ENCODE measurements at places on chromosomes 13 and 19.

GRCh38 chr13:31945202-31945961, 86.2 kb upstream of the FRY start:
- no peak for DNase-seq

GRCh38 chr13:112143046-112143752, 76.2 kb downstream of the SOX1 start:
- DNase-seq, result no peak

GRCh38 chr13:69872321-69873047, 235.1 kb upstream of the ATXN8OS start:
- no peak for DNase-seq

DNA sequence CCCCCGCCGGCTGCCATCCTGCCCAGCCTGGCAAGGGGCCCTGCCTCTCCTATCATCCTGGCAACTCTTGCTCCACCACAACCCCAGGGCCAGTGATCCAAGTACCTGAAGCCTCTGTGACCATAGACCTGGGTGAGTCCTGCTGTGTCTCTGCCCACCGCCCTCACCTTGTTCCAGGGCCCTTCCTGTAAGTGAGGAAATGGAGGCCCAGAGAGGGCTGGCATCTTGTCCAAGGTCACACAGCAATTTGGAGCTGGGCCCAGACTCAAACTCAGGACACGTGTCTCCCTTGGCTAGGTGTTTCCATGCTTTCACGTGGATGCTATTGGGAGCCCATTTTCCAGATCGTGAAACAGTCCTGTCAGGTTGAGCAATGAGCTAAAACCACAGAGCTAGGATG, 3.7 kb downstream of the CREB3L3 start:
- DNase-seq, result no peak

DNA sequence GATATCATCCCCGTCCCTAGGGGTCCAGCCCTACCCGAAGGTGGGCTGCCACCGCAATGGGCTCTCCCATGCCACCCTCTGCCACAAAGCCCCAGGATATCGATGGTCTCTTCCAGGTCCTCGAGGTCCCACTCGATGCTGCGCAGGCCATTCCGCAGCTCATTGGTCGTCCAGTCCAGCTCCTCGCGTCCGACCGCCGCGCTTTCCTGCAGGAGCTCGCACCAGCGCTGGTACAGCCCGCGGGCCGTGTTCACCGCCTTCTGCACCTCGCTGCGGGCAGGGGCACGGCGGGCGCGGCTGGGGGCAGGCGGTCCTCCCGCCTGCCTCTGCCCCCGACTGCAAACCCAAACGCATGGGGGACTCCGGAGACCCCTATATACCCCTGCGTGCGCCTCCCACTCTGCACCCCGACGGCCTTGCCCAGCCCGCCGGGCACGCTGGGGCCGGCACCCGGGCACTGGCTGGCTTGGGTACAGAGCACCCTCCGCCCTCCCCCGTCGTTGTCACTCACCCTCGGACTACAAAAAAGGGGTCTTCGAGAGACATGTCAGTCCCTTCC, 468 bp downstream of the STX10 start:
- DNase-seq, result no peak

- DNase-seq, result no peak
Observed at GRCh38 chr19:46489445-46490272, 6.0 kb downstream of the PNMA8B start.

DNA sequence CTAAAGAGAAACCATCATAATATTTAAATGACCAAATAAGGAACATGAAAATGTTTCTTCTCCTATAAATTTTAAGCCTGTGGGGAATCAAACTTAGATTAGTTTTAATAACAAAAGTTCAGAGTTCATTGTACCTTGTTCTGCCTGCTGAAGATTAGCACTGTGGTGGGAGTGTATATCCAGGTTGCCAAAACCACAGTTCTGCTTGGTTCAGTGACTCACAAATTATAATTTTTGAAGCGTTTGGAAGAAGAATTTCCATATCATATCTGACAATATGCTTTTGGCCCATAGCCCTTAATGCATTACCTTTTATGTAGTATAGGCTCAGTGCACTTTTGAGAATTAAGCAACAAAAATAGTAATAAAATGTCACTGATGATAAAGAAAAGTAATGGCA, 545.2 kb downstream of the GPC6 start:
- no peak for DNase-seq

DNA sequence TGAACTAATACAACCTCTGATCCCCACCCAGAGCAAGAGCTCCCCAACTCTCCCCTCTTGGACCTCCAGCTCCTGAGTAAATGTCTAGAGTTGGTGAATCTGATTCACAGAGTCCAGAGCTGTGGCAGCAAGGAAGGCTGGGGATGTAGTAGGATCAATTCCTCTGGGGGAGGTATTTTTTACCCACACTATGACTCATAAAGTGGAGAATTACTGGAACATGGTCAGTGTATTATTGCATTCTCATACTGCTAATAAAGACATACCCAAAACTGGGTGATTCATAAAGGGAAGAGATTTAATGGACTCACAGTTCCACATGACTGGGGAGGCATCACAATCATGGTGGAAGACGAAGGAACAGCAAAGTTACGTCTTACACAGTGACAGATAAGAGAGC, 496.7 kb downstream of the EFNB2 start:
- no peak for DNase-seq

GRCh38 chr13:75415694-75416093, 66.3 kb downstream of the TBC1D4 start:
- no peak for DNase-seq

GRCh38 chr13:99191900-99192399, 8.7 kb upstream of the UBAC2 start:
- DNase-seq, result no peak

DNA sequence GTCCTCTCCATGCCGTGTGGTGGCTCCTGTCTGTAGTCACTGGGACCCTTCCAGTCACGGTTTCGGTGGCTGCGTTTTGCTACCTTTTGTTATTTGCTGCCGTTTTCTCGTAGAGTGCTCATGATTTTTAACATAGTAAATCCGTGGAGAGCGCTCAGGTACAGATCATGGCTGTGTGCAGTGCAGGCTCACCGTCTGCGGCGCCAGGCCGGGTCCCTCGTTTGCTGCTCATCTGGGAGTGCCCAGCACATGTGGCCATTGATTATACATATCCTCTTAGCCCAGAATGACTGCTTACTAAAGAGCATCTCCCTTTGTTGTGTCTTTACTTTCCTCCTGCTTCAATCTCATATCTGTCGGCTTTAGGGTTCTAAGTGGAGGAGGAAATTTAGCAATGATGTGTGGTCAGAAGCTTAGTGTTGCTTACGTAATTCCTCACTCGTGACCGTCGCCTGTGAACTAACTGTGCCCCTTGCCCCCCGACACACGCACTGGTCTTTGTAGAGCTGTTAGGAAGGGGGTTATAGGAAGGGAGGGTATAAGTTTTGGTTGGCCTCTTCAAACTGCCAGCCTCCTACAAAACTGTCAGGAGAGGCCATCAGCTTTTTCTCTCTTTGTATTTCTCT, 31.8 kb downstream of the TFDP1 start:
- no peak for DNase-seq

GRCh38 chr13:90293793-90294361, 1053.6 kb upstream of the MIR17HG start:
- DNase-seq, result no peak

GRCh38 chr13:91648012-91648411, 249.6 kb downstream of the GPC5 start:
- no peak for DNase-seq

GRCh38 chr13:102289606-102290005, 112.2 kb downstream of the FGF14 start:
- no peak for DNase-seq

GRCh38 chr13:109476001-109476400, 310.4 kb downstream of the IRS2 start:
- DNase-seq, result no peak

DNA sequence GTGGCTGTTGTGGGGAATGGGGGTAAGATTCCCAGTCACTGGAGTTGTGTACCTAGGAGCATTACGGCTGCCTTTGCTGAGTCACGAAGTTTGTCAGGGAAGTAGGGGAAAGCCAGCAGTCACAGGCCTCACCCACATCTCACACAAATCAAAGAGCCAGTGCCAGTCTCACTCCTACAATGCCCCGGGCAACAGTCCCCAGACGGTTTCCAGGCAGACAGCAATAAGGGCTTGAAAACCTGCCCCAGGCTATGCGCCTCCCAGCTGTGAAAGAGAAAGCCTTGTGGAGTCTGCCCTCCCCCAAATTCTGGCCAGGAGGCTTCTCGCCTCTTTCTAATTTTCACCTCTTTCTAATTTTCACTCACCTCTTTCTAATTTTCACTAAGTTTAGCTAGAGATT, 142.3 kb upstream of the EDNRB start:
- no peak for DNase-seq

DNA sequence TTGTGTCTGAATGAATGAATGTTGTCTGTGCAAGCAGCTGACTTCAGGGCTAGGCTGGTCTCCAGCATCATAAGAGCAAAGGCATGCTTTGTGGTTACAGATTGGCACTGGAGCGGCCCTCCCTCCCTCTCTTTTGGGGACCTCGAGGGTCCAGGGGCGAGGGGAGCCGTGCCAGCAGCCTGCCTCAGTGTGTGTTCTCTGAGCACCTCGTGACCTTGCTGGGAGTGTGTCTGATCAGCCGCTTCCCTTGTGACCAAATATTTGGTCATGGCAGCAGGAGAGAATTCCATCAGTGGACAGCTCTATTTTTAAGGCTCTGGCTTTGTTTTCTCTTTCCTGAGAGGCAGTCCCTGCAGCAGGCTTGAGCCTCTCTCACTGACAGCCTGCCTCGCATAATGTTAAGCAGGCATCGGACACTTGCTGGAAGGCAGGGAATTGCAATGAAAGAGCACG, 329.7 kb downstream of the UQCRFS1 start:
- no peak for DNase-seq

DNA sequence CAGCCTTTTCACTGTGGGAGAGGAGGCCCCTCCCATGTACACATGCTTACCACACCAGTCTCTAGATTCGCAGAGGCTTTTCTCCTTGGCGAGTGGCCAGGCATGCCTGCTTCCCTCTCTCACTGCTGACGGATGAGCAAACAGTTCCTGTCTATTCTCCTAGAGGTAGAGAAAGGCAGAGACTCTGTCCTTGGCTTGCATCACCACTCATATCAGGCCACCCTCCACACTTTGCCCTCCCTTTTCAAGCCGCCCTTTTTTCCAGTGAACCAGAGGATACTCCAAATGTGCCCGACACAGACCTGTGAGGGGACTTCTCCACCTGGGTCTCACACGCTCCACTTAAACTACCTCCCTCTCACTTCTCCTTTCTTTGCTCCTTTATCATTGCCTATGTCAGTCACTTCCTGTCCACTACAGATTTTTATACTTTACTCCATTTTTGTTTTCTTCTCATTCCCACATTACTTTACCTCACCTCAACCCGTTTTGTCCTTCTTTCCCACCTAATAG, 284.6 kb downstream of the DNAJC15 start:
- peak; percentile 16 for DNase-seq

DNA sequence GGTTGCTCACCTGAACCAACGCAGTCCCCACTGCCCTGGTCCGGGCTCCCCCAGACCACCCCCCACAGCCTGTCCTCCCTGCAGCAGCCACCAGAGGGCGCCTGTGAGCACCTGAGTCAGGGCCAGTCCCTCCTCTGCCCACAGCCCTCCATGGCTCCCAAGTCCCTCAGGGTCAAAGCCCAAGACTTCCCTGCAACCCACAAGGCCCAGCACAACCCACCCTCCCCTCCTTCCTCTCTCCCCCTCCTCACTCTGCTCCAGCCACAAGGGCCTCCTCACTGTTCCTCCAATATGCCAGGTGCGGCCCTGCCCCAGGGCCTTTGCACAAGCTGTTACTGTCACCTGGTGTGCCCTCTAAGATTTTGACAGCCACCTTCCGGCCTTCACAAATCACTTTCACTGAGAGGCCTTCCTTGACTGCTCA, 10.9 kb downstream of the GNA15 start:
- no peak for DNase-seq

DNA sequence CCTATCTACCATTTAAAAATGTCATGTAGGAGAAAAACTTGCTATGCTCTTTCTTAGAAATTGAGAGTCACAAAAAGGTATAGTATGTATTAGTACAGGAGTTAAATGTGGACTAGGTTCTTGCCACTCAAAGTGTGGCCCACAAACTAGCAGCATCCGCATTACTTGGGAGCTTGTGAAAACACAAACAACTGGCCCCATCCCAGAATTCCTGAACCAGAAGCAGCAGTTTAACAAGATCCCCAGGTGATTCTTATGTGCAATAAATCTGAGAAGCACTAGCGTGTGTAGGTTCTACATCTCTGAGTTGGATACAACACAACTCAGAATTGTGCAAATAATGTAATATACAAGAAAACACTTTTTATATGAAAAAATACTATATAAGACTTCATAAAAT, 325.9 kb downstream of the DCT start:
- DNase-seq, result no peak

DNA sequence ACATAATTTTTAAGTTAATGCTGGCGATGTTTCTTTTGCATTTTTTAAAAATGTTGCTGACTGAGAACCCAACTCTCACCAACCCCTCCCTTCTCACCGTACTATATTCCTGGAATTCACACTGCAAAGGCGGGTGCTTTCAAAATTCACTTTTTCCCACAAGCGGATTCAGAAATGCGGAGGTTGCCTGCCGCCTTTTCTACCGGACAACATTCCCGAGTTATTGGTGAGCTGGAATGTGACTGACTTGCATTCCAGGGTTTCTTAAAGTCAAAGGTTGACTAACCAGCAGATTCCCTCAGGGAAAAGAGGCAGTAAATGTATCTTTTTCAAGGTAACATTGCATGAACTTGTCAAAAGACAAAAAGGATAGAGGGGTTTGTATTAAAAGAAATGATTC, 113.3 kb downstream of the RAB20 start:
- no peak for DNase-seq

GRCh38 chr13:92821324-92821723, 405.3 kb upstream of the GPC6 start:
- DNase-seq, result no peak

DNA sequence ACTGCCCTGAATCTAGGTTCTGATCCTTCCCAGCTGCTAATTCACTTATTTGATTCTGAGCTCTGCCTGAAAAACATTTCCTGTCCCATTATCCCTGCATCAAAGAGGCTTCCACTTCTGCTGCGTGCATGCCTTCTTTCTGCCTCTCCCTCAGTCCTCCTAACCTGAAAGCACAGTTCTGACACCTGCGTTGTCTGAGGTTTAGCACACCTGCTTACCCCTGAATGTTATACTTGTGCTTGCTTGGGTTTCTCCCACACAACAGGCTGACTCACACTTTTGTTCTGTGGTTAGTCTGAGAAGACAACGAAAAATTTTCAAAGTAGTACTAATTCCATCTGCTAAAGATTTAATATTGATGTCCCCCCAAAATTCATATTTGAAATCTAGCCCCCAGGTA, 3.1 kb upstream of the SOHLH2 start:
- no peak for DNase-seq

- DNase-seq, result no peak
Observed at GRCh38 chr13:67078062-67078461, 152.1 kb downstream of the PCDH9 start.

GRCh38 chr13:114129649-114130062, 2.8 kb downstream of the RASA3 start:
- DNase-seq, result no peak

GRCh38 chr13:69956839-69957238, 150.8 kb upstream of the ATXN8OS start:
- DNase-seq, result no peak

All from GM19239 (cell line).